SK-N-MC (cell line): ENCODE measurements at places on chromosomes 1 and 21.
A peak's percentile ranks its signal among the peaks of the same experiment; 100 is the strongest.

DNA sequence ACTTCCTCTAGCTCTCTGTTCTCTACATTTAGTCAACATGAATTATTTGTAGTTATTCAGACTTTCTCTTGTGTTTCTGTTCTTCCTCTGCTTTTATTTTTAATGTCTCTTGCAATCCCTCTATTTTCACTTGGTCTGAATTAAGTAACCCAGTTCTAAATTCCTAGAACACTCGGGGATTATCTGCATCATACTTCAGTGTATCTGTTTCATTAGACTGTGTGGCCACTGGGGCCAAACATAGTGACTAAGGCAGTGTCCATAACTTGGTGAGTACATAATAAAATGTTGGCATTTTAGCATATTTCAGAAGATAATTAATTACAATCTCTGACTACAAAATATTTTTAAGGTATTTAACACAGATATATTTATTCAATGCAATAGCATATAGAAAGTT lies 1087.2 kb upstream of the B3GALT2 start:
- DNase-seq: no peak

DNA sequence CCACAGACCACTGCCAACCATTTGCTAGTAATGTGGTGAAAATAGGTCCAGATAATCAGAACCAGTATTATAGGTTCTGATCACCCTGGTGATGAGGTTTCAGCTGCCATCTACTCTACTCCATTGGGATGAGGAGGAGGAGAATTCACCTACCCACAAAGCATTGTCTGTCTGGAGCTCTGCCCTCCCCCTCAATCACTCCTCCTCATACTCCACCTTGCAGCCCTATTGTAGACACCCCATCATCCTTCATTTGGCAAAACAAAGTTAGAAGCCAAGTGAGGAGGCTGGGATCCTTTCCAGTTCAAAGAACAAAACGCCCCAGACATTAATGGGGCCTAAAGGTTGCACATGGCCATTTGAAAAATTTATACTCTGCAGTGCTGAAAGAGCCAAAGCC lies 157.4 kb upstream of the L1TD1 start:
- DNase-seq: no peak

- DNase-seq: no peak
Observed at GRCh38 chr21:31042080-31042464, 3.8 kb upstream of the KRTAP19-8 start.

DNA sequence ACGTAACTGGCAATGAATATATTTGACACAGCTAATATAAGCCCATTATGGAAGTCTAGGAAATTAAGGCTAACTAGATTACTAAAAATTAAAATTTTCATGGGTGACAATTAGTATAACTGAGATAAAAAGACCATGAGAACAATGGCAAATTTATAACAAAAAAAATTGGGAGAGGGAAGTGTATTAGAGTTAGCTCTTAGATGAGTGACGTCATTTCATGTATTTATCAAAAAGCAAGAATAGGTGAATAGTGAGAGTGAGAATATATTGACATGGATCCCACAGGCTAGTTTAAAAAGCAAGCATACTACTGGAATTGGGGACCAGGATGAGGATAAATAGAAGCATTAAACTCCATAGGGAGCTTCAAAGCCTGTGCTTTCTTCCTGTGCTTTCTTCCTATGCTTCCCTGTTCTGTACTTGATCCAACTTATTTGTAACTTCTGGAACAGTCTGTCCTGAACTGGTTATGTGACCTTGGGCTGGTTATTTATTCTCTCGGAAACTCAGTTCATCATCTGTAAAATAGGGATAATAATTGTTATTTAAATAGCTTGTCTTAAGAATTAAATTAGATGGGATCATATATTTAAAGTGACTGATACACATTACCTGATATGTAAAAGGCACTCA lies 9.1 kb downstream of the BCL9 start:
- no peak for DNase-seq

GRCh38 chr1:230149751-230150584 lies 82.9 kb downstream of the GALNT2 start:
- DNase-seq: no peak

DNA sequence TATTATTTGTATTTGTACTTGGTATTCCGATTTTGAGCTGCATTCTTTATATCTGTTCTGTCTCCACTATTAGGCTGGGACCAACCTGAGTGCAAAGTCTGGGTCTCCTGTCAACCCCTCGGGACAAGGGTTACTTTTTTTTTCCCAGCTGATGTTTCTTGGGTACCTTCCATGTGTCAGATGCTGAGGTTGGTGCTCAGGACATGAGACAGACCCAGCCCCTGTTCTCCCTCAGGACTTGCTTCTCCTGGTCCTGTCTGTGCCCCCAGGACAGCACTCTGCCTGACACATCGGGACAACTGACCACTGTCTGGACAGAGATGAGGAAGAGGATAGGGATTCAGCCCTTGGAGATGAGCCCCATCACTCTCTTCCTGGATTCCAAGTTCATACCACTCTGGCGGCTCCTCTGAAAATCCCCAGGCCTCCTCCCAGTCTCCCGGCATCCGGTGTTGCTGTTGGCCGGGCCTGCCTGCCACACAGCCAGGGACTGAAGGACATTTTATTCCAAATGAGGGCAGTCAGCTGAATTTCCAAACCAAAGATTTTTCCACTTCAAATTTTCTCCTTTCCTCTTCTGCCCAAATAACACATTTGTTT lies 55.6 kb upstream of the FMOD start:
- DNase-seq: no peak

DNA sequence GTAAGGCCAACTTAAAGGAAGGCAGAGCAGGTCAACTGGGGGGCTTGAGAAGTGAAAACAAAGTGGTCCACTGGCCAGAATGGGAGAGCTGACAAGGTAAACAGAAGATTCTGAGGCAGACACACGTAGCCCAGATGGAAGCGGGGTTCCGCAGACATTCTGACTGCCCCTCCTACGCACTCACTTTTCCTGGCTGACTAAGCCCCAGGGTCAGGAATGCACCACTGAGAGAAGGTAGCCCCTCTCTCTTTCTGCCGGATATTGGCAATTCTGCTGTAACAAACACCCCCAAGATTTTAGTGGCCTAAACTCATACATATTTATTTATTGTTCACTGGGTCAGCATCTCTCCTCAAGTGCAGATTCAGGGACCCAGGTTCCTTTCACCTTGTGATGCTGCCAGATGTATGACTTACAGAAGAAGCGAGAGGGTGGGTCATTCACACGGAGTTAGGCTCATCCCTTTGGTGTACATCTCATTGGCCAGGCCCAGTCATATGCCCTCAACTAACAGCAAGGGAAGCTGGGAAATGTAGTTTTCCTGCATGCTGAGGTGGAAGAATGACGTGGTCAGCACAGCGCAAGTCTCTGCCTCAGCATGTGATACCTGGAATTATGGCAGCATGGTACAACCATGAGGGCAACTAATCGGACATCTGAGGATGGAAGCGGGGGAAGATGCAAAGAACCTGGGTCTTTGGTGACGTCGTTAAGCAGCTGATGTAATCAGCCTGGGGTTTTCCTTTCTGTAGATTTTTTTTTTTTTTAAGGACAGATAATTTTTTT lies 43.4 kb upstream of the MRPS6 start:
- DNase-seq: peak; percentile 14

GRCh38 chr1:93882269-93882668 lies 3.3 kb upstream of the DNTTIP2 start:
- DNase-seq: no peak

- DNase-seq: no peak
Observed at GRCh38 chr1:36851595-36851994, 182.7 kb downstream of the GRIK3 start.

DNA sequence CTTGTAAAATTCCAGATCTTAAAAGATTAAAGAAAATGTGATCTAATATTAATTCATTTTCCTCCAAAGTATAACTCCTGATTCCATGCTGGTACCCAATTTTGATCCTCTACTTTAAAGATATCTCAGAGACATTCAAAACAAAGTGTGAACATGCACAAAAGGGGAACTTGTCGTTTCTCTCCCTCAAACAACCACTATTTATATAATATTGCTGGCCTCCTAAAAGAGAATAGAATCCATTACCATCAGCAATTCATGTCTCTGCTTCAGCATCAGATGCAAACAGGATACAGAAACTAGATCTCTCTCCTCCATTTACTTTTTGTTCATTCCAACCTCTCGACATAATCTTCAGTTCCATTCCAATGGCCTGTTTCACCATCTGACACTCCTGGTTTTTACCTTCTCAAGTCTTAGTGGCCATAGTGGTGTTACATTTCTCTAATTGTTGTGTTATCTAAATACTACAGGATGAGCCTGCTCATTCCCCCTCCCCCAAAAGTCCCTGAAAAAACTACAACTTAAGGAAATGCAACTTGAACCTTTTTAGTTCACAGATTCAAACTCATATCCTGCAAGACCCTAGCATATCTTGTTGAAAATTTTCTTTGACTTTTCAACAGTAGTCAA lies 4.1 kb downstream of the NRIP1 start:
- DNase-seq: no peak

DNA sequence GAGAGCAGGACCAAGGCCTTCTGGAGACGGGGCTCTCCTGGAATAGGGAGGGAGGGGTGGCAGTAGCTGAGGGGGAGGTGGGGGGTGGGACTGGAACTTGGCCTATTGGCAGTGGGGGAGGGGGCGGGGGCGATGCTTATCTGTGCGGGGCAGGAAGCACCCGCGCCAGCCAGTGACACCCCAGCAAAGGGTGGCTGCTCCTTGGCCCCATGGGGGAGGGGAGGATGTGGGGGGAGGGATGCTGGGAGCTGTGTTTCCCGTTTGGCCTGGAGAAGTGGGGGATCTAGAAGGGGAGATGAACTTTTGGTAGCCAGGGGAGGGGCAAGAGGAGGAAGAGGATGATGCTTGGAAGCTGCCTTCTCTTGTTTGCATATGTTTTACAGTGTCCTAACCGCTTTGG lies 11.0 kb downstream of the ZBTB7B start:
- DNase-seq: no peak

DNA sequence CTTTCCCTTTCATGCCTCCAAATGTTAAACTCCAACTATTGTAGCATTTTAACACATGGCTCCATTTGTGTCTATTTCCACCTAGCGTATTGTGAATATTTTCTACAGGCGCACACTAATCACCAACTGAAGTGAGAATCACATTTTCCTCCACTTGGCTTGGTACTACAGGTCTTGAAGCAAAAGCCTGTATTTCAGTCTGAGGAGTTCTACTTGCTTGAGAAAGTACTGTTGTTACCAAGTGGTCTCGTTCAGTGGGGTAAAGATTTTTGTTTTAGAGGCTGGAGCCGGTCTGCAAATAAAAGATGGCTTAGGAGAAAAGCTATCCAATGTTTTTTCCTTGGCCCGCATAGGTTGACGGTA lies 550 bp upstream of the PTBP2 start:
- no peak for DNase-seq

DNA sequence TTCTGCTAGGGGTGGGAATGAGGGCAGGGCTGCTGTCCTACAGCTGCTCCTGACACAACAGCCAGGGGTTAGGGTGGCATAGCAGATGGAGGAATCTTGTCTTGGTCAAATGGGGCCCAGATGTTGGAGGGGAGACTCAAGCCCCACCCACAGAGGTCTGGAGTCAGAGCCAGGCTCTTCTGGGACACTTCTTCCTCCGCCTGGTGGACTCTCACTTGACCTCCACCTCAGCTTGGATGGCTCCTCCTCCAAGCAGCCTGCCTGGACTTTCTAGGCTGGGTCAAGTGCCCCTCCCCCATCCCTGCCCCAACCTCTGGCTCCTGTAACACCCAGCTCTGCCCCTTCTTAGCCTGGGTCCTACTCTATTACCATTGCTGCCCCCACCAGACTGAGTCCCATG lies 35.5 kb downstream of the EPHA2 start:
- no peak for DNase-seq

GRCh38 chr1:1908506-1908791 lies 6.6 kb upstream of the CALML6 start:
- no peak for DNase-seq
